Activated CD4-positive, alpha-beta T cell treated with anti-CD3 and anti-CD28 coated beads, Interleukin-2, amount 10 ng/mL, durations not matched to agents 7 days and 5 days (primary cell): ENCODE measurements at places on chromosomes 1 and 21. TPM values are rescaled to one million over a fixed set of nuclear protein-coding genes. Genes with fewer than 3 reads are reported as not detected.

- no peak for DNase-seq
These were observed 71.2 kb upstream of the RUNX3 start for GRCh38 chr1:25001125-25001915.

GRCh38 chr21:29145354-29145782, 14.9 kb downstream of the MAP3K7CL start:
- peak; percentile 16 for DNase-seq

DNA sequence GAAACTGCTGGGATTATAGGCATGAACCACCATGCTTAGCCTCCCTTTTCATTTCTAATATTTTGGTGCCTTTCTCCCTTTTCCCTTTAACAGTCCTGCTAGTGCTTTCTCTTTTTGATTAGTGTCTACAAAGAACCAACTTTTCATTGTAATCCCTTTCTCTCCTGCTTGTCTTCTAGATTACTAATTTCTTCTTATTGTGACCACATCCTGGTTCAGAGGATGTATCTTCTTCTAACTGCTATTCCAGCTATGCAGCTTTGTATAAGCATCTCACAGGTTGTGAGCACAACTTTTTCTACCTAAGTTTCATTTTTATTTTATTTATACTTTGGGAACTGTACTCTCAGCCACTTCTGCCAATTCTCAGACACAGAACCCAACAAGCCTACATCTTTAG, 14.7 kb downstream of the ZNF648 start:
- DNase-seq, result no peak

- DNase-seq, result no peak
These were observed 27.5 kb upstream of the ANGPTL1 start for GRCh38 chr1:178898401-178898800.

DNA sequence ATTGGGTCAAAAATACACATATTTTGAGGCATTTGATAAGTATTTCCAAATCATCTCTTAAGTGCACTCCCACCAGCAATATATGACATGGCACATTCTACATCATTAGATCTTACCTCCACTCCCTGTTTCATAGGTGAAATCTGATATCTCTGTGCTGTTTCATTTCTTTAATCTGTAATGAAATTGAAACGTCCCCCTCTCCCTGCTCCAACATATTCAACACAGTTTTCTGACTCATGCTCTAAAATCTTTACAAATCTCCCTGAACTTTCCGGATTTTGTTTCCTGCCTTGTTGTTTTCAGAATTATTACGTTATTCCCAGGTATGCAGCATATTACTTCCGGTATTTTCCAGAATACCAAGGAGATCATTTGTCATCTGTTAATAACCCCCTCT, 66.1 kb upstream of the AKT3 start:
- no peak for DNase-seq

DNA sequence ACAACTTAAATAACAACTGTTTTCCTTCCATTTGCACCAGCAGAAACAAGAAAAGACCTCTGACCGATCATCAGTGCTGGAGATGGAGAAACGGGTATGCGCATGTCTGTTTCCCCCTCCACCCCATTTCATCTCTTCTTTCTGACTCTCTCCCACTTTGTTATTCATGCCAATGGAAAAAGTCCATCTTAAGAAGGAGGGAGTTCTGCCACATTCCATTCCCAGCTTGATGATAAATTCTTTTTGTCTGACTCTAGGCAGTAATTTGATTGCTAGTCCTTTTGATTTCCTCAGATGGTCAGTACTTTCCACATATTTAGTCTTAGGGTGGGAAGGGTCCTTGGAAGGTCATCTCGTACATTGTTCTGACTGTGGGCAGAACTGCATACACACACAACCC, 142.5 kb downstream of the SYT2 start:
- no peak for DNase-seq

DNA sequence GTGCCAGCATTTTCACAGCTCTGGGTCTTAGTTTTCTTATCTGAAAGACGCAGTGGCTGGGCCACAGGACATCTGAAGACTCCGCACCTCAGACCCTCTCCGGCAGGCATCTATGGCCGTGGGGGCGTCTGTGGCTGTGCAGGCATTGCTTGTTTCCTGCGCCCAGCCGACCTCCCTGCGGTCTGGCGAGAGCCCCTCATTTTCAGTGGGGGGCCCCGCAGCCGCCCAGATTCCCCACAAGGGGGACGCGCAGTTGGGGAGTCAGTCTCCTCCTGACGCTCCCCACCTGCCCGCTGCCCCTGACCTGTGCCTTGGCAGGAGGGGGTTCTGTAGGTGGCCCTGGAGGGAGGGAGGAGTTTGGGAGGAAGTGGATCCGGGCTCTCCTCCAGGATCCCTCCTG, 3.5 kb upstream of the TFF1 start:
- DNase-seq, result no peak

DNA sequence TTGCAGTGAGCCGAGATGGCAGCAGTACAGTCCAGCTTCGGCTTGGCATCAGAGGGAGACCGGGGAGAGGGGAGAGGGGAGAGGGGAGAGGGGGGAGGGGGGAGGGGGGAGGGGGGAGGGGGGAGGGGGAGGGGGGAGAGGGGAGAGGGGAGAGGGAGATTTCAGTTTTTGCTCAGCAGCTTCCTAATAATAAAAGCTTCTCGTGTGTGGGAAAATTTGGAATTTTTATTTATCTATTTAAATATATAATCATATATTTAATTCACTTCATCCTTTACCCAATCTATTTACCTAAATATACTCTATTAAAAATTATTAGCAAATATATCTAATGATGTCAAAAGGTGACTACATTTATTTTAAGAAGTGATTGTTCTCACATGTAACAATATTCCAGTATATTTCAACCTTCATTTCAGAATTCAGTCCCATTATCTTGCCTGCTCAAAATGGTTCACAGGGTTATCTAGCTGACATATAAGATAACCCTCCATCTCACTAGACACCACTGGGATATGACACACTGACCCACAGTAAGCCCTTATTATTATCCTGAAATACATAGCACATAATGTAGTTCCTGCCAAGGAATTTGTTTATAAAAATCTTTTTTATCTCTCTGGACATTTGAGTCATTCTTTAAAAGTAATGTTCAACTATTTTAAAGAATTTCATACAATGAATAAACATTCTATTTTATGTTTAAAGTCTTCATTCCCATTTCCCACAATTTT, 105.9 kb downstream of the GPATCH2 start:
- DNase-seq, result no peak

- DNase-seq, result peak; percentile 83
These were observed 13.6 kb upstream of the FAM110D start for GRCh38 chr1:26145041-26145959.

- no peak for DNase-seq
These were observed 75.0 kb upstream of the BCAR3 start for GRCh38 chr1:93756657-93757056.

GRCh38 chr1:27542463-27543273, 52.7 kb upstream of the WASF2 start:
- DNase-seq, result no peak

DNA sequence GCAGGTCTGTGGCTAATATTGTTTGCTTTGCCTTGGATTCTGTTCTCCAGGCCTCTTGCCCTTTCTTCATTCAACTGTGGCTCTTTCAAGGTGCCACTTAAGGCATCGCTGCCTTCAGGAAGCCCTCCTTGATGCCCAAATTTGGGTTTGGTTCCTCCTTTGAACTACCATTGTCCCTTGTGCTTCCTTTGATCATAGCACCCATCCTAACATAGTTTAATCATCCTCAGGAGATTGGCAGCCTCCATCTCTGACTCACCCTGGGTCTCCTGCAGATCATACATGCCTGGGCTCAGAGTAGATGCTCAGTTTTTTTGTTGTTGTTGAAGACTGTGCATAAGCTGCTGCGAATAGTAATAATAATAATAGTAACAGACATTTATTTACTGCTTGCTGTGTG, 54.4 kb upstream of the ACOT11 start:
- DNase-seq, result no peak

- DNase-seq, result no peak
These were observed 106.0 kb downstream of the NTNG1 start for GRCh38 chr1:107246775-107247345.

GRCh38 chr1:229879746-229880145, 187.3 kb upstream of the GALNT2 start:
- DNase-seq, result no peak

Gene CDK18
- total RNA-seq, result 3.5 TPM

Gene DNALI1
- 0.40 TPM for total RNA-seq

Gene AMY1B
- total RNA-seq, result not detected

Gene ZNF678
- 4.5 TPM for total RNA-seq

Gene IL19
- not detected for total RNA-seq

Gene APOBEC4
- total RNA-seq, result not detected
